ENCODE measurements at places on chromosomes 3 and 15.

- DNase-seq: no peak
These were observed 5.5 kb downstream of the CCPG1 start for GRCh38 chr15:55402707-55403106.

GRCh38 chr3:100335434-100335833, 877 bp downstream of the NIT2 start:
- DNase-seq: no peak

DNA sequence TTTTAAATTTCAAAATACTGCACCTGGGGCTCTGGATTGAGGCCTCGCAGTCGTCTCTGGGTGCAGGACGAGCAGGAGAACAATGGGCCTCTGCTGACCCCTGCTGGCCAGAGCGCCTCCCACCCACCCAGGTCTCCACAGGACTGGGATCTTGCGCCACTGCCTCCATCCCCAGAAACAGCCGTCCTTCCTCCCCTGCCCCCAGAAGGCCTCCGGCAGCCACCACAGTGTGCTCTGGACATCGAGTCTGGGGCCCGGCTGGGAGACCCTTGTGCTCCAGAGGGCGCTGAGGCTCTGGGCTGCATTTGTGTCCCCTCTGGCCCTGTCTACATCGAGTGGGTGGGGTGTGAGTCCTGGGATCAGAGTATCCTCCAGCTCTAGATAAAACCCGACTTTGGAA, 6.7 kb upstream of the ACSBG1 start:
- peak; percentile 95 for DNase-seq

- no peak for DNase-seq
These were observed 56.6 kb upstream of the CHST2 start for GRCh38 chr3:143063018-143063417.

DNA sequence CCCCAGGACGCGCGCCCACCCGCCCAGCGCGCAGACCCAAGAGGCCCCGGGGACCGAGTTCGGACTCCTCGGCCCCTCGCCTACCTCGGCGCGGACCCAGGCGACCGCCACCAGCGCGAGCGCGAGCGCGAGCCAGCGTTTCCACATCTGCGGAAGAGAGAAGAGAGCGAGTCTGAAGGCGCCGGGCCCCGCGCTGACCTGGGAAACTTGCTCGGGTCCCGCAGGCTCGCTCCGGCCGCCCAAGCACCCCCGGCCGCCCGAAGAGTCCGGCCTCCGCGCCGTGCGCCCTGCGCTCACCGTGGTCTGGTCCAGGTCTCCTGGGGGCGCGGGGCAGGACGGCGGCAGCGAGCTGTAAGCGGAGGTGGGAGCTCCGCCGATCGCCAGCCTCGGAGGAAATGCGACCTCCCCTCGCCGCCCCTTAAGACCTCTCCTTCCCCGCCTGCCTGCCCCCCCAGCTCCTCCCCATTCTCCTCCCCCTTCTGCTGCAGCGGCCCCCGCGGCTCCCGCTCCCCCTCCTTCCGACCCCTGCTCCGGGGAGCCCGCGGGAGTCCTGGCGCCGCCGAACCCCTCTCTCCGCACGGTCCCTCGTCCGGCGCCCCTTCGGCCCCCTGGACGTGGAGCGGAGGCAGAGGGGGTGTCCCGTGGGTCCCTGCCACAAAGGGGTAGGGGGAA, at the start of gene FSTL1:
TSS of gene FSTL1 (minus strand) at position 393 of the 672 bp plus-strand sequence. CDS start at position 147, 246 bp downstream.
- peak; percentile 79 for DNase-seq

GRCh38 chr3:169879845-169880575, 10.3 kb upstream of the LRRC31 start:
- no peak for DNase-seq
